Foreskin keratinocyte (primary cell): ENCODE measurements at places on chromosomes 3 and 15. TPM values are rescaled to one million over a fixed set of nuclear protein-coding genes. Genes with fewer than 3 reads are reported as not detected.

Gene SAMMSON
- not detected in 2 replicates for total RNA-seq

Gene SCN5A
- 0.21 and 0.37 TPM in 2 replicates for total RNA-seq

Gene SEMA5B
- not detected in 2 replicates for total RNA-seq

Gene TIMMDC1
- 85.3 and 95.0 TPM in 2 replicates for total RNA-seq

Gene PCOLCE2
- total RNA-seq = 3.0 and 3.7 TPM in 2 replicates

Gene CBLB
- total RNA-seq = 5.3 and 8.2 TPM in 2 replicates

Gene TMEM158
- 3.4 and 3.5 TPM in 2 replicates for total RNA-seq

Gene POLR2H
- 81.0 and 92.9 TPM in 2 replicates for total RNA-seq

Gene PLSCR2
- not detected in 2 replicates for total RNA-seq

Gene TMC3
- not detected in 2 replicates for total RNA-seq

Gene DTX3L
- 49.1 and 57.0 TPM in 2 replicates for total RNA-seq

Gene FHIT
- 3.6 and 3.7 TPM in 2 replicates for total RNA-seq

Gene RNF123
- 19.2 and 22.8 TPM in 2 replicates for total RNA-seq

Gene ACKR4
- 0.21 and 0.31 TPM in 2 replicates for total RNA-seq

Gene TCTA
- 9.9 and 10.6 TPM in 2 replicates for total RNA-seq

Gene DNAJC19
- total RNA-seq = 27.8 and 33.6 TPM in 2 replicates

Gene EPHB3
- total RNA-seq = 5.2 and 10.8 TPM in 2 replicates

Gene GABRR3
- total RNA-seq = not detected in 2 replicates

GRCh38 chr15:95684693-95685115, 645.8 kb upstream of the NR2F2 start:
- DNase-seq = peak; percentile 93

GRCh38 chr15:70806992-70807712, 43.8 kb upstream of the UACA start:
- DNase-seq = no peak

- no peak for DNase-seq
These were observed 19.2 kb downstream of the KLF13 start for GRCh38 chr15:31345606-31346366.

GRCh38 chr3:129794311-129795185, 99.0 kb downstream of the TMCC1 start:
- DNase-seq = peak; percentile 99

- DNase-seq = no peak
These were observed 549.5 kb upstream of the ARRDC4 start for GRCh38 chr15:97410897-97411575.

DNA sequence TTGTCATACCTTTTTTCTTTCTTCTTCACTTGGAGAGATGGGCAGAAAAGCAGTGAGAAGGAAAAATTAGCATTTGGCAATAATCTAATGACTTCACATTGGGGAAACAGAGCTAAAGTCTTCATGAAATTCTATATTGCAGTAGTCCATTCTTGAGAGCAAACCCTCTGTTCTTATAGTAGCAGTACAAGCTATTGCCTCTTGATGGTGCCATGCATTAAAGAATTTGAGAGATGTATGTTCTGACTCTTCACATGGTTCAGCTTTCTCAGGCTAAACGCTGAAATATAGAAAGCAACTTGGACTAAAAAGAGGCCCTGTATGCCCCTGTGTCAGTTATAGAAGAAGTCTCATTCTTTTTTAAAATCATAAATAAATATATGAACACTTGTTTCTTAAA, 36.0 kb downstream of the PHLDB2 start:
- DNase-seq = no peak

DNA sequence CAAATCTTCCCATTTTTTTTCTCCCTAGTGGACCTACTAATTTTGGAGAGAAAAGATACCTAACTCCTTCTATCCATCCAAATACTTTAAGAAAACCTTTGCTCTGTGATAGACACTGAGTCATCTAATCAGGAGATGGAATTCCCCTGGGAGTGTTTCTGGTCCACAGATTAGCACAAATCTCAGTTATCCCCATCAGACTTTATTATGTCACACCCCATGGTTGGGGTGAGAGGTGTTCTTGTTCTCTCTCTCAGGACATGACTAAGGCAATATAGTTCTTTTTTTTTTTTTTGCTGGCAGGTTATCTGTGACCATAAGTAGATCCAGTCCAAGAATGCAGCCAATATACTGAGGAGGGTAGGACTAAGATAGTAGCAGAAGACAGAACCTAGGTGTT, 15.8 kb downstream of the SLC9A9 start:
- peak; percentile 77 for DNase-seq

DNA sequence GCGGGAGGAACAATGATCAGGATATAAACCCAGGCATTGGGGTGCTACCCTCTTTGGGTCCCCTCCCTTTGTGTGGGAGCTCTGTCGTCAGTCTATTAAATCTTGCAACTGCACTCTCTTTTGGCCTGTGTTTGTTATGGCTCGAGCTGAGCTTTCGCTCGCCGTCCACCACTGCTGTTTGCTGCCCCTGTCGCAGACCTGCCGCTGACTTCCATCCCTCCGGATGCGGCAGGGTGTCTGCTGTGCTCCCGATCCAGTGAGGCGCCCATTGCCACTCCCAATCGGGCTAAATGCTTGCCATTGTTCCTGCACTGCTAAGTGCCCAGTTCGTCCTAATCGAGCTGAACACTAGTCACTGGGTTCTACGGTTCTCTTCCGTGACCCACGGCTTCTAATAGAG, 1443.7 kb upstream of the CADM2 start:
- DNase-seq = no peak

GRCh38 chr15:57663262-57663661, 43.3 kb upstream of the POLR2M start:
- no peak for DNase-seq

DNA sequence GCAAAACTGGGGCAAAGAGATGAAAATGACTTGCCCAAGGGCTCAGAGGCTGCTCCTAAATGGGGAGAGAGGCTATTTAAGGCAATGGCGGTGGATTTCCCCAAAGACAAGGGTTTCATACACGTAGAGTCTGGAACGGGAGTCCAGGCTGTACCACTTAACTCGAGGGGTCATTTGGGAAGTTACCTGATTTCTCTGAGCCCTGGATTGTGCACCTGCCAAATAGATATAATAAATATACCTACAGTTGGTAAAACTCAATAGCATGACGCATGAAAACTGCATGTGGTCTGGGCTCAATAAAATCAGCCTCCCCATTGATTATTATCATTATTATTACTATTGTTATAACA, 1.3 kb upstream of the ITPR1 start:
- DNase-seq = no peak

GRCh38 chr3:32901005-32901932, 50.2 kb upstream of the CCR4 start:
- DNase-seq = no peak

DNA sequence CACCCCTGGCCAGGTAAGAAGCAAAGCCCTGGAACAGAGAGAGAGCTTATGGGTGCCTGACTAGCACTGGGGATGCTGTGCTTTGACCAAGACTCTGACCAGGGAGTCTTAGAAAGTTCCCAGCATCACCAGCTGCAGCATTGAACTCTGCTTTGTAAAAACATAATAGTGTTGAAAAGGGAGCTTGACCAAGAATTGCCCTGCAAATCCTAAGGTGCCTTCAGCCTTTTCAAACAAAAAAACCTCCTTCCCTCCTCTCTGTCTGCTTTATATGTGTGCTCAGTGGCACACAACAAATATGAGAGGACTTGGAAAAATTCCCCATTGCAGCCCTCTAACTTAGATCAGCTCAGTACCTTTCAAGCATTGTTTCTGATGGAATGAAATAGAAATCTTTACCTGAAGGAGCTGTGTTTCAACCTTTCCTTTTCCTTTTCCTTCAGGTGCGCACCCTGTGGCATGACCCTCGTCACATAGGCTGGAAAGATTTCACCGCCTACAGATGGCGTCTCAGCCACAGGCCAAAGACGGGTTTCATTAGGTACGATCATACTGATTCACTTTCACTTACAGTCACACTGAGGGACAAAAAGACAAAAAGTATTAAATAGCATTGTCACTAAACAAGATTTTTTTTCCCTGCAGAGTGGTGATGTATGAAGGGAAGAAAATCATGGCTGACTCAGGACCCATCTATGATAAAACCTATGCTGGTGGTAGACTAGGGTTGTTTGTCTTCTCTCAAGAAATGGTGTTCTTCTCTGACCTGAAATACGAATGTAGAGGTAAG, 13.0 kb downstream of the THBS1 start:
- peak; percentile 35 for DNase-seq

GRCh38 chr3:2957115-2957514, 153.1 kb downstream of the IL5RA start:
- no peak for DNase-seq

GRCh38 chr3:28672406-28672805, 323.8 kb upstream of the AZI2 start:
- DNase-seq = no peak

DNA sequence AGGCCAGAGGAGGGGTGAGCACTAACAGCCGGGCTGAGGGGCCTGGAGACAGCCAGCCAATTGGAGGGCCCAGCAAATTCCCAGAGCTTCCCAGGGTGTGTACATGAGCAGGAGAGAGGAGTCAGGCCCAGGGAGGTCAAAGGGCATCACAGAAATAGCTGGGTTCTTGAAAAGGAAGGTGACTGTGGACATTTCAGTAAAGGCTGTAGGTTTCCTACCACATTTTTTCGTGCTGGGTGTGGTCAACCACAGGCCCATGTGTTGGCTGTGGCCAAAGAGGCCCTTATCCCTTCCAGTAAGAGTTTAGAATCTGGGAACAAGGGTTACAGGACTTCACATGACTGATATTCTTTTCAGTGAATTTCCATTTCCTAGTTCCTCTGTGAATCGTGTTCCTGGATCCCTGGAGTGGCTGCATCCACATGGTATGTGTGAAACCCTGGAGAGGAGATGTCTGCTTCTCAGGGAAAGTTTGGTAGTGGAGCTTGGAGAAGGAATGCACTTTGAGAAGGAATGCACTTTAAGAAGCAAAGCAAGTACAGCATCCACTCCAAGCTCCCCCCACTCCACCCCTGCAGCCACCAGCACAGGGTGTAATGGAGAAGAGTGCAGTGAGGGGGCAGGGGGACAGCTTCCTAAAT, 73.2 kb upstream of the HEG1 start:
- DNase-seq = no peak

GRCh38 chr15:72521682-72522081, 47.6 kb downstream of the ARIH1 start:
- peak; percentile 55 for DNase-seq

DNA sequence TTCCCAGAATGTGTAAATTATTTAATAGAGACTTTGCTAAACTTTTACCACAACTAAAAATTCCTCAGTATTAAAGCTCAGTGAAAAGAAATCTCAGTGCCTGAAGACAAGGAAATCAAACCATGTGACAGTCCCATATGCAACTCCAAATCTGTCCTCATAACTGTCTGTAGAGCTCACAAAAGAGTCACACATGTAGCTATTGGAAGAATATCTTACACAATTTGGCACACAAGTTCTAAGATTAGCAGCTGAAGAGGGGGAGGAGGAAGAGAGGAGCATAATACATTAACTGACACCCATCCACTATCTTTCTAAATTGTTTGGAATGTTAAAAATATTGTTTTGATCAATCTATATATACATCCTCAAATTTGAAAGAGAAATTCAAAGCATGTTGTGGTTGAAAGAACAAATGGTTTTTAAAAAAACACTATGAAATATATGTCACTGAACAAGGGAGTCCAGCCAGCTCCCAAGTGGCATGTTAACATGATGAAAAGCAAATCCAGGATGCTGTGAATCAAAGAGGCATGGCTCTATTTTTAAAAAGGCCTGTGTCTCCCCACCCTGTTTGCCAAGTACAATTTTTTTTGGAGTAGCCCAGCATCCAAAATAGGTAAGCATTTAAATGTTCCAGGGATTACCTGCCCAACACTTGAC, 126.3 kb upstream of the NANOGP8 start:
- no peak for DNase-seq

- DNase-seq = no peak
These were observed 18.0 kb downstream of the ISG20 start for GRCh38 chr15:88656760-88657221.

DNA sequence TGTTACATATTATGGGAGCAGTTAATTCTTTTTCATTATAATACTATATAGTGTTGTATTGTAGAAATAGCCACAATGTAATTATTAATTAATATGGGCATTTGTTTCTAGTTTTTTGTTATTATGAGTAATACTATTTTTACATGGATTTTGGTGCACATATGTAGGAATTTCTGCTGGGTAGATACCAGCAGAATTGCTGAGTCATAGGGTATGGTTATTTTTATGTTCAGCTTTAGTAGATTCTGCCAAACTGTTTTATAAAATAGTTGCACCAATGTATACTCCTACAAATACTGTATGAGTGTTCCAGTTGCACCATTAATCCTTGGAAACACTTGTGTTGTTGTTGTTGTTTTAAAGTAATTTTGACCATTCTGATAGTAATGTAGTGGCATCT, 91.5 kb downstream of the SH3GL3 start:
- DNase-seq = no peak

DNA sequence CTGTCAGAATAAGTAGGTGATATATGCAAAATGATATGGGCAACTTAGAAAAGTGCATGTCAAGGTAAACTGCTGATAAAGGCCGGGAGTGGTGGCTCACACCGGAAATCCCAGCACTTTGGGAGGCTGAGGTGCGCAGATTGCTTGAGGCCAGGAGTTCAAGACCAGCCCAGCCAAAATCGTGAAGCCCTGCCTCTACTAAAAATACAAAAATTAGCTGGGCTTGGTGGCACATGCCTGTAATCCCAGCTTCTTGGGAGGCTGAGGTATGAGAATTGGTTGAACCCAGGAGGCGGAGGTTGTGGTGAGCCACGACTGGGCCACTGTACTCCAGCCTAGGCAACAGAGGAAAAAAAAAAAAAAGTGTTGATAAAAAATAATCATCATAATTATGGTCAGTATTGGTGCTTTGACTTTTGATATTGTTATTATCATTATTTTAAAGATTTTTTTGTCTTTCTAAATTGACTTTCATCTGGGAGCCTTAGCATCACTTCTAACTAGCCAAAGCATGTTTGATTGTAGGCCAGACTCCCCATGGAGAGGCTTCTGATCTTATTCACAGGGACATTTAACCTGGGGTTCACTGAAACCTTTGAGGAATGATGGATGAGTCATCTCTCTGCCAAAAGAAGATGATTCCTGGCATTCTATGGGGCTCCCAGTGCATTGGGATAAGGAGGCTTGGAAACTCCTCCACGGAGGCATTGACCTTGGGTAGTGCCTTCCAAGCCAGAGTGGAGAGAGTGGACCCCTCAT, 5.6 kb downstream of the ZBTB38 start:
- no peak for DNase-seq

DNA sequence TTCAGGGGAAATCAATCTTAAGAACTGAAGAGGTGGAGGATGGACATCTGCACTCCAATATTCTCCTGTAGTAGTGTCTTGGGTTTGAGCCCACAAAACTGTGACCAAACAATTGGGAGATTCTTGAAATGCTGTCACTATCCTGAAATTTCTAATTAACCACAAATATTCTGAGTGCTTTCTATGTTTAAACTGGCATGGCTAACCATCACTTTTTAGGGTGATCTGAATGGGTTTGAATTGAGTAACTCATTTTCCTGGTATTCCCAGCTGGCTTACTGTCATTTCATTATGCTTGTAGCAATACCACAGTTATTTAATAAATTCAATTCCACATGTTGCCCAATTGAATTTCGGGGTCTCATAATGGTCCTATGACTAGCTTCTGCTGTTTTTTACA, 216.9 kb upstream of the DCBLD2 start:
- no peak for DNase-seq
